GM23338 (cell line): ENCODE measurements at places on chromosomes 11 and 22. TPM values are rescaled to one million over a fixed set of nuclear protein-coding genes. Genes with fewer than 3 reads are reported as not detected.

DNA sequence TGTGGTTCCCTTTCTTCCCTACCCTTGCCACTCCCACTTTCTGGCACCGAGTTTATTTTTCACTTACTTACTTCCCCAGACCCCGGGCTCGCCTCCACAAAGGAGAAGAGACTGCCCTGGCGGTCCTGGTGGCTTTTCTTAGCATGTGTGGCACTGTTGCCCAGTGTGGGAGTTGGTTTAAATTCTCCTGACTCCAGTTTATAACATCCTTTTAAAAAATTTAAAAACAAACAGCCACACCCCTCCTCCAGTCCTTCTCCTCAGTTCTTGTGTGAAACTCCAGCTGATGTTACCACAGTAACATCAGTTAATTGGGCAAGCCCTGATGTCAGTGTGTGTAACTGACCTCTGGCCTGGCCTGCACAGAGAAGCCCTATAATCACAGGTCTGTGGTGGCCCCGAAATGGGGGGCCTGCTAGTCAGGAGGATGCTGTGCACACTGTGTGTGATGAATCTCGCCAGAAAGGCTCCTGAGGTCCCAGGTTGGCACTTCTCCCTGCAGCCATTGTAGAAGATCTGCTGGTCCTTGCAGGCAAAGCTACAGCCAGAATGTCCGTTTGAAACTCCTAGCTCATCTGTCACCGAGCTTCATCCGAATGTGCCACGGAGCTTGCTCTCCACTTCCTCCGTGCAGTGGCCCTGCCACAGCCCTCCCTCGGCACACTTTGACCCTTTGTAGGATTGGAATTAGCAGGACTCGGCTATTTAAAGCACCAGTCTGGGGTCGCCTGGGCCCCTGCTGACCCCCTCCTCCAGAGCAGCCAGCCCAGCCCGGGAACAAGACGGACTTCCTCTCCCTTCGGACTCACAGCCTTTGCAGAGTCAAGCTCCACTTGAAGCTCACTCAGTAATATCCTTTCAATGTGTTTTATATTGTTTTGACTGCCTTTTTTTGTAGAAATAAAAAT is 7.6 kb downstream of the YDJC start:
- DNase-seq, result no peak

NLRP10 gene
- 2.7 and 4.3 TPM in 2 replicates for total RNA-seq

DNA sequence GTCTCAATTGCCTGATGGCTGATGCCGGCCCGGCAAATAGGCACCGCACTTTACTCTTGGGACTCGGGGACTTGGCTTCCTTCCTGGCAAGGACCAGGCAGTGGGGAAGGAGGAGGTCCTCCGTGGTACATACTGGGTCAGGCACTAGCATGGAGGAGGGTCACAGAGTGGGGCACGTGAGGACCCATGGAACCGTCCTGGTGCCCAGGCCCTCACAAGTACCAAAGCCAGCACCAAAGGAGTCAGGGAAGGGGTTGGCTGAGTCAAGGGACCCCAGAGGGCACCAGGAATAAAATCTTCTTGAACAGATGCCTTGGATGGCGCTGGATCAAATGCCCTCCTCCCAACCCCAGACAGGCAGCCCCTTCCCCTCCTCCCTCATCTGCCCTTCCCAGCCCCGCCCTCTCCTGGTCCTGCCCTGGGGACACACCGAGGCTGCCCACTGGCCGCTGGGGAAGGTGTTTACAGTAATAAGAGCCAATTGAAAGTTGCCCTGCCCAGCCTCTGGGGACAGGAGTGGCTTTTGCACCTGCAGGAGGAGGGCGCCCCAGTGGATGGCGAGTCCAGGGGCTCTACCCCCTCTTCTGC is 5.6 kb upstream of the CARNS1 start:
- peak; percentile 94 for DNase-seq

GRCh38 chr11:103488579-103488978 is 379.4 kb downstream of the DYNC2H1 start:
- no peak for DNase-seq

DNA sequence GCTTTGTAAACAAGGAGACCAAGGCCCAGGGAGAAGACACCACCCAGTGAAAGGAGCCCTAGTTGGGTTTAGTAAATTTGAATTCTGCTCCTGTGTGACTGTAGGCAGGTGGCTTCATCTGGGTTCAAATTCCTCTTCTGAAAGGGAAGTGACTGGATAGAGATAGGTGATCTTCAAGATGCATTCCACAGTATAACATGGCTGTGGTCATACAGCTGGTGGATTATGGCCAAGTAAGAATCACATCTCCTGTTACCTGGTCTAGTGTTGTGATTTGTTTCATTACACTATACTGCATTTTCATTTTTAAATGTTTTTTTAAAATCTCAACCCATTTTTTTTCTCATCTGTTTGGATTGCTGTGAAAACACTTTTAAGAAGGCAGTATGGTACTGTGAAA is 58.0 kb upstream of the PICALM start:
- no peak for DNase-seq

GRCh38 chr22:44723801-44724200 is 21.8 kb downstream of the PRR5 start:
- no peak for DNase-seq

CAPN1 gene
- 271 and 277 TPM in 2 replicates for total RNA-seq

DNA sequence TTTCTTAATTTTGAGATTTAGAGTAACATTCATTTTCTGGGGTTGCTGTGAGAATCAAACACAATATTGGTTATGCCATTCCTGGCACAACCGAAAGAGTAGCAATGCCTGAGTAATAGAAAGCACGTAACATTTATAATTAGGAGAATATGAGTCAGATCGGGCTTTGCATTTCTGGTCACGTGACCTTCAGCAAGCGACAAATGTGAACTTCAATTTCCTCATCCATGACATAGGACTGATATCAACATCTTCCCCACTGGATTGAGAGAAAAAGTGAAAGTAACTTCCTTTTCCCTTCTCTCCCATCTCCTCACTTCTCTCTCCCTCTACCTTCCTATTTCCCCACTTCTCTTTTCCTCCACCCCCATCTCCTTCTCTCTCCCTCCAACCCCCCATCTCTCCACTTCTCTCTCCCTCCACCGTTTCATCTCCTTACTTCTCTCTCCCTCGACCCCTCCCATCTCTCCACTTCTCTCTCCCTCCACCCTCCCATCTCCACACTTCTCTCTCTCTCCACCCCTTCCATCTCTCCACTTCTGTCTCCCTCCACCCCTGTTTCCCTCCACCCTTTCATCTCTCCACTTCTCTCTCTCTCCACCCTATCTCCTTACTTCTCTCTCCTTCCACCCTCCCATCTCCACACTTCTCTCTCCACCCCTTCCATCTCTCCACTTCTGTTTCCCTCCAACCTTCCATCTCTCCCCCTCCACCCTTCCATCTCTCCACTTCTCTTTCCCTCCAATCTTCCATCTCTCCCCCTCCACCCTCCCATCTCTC is 33.5 kb upstream of the CAT start:
- DNase-seq, result no peak

- no peak for DNase-seq
Observed at GRCh38 chr22:27130906-27131305, 473.5 kb downstream of the MIAT start.

DNA sequence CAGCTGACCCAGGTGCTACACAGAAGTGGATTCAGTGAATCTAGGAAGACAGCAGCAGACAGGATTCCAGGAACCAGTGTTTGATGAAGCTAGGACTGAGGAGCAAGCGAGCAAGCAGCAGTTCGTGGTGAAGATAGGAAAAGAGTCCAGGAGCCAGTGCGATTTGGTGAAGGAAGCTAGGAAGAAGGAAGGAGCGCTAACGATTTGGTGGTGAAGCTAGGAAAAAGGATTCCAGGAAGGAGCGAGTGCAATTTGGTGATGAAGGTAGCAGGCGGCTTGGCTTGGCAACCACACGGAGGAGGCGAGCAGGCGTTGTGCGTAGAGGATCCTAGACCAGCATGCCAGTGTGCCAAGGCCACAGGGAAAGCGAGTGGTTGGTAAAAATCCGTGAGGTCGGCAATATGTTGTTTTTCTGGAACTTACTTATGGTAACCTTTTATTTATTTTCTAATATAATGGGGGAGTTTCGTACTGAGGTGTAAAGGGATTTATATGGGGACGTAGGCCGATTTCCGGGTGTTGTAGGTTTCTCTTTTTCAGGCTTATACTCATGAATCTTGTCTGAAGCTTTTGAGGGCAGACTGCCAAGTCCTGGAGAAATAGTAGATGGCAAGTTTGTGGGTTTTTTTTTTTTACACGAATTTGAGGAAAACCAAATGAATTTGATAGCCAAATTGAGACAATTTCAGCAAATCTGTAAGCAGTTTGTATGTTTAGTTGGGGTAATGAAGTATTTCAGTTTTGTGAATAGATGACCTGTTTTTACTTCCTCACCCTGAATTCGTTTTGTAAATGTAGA is 1.7 kb downstream of the MALAT1 start:
- no peak for DNase-seq

DNA sequence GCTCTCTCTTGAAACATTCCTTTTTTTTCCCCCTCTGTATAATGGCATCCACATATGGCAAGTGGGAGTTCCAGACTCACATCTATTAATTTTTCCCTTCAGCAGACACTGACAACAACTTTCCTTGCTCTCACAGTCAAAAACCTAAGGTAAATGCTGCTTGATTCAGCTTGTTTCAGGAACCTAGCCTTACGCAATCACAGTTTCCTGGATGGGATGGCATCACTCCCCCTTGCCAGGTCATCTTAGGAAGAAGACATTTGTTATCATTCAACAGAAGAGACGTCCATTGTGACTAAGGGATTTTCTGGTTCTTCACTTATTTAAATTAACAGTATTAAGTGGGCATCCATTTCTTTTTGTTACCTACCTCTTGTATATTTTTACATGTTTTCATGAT is 112.0 kb upstream of the PDGFD start:
- peak; percentile 31 for DNase-seq

GLB1L2 gene
- total RNA-seq, result 9.8 and 12.3 TPM in 2 replicates

SLC37A2 gene
- total RNA-seq, result 1.0 and 1.6 TPM in 2 replicates

GRCh38 chr11:108596701-108597100 is 3.1 kb upstream of the EXPH5 start:
- DNase-seq, result no peak

DNA sequence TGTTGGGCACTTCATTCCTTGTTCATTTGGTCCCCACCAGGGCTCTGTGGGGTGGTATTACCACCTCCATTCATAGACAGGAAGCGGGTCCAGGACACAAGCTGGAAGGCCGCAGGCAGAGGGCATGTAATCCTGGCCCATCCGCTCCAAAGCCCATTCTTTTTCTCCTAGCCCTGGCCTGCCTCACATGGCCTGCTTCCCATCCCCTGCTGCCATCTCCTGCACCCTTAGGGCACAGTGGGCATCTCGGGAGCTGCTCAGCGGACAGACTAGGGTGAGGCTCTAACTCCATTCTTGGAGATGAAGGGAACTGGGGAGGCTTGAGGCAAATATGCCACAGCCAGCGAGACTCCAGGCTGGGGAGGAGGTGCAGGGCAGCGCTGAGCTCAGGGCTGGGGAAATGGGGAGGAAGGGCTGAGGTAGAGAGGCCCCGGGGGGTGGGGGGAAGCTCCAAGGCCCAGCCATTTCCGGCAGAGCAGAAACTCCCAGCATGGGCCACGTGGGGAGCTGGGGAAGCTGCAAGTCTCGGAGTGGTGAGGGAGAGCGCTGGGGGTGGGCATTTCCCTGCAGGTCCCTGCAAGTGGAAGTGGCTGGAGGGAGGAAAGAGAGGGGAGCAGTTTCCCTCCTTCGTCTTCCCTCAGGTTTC is 14.3 kb upstream of the BCL9L start:
- DNase-seq, result peak; percentile 80

DNA sequence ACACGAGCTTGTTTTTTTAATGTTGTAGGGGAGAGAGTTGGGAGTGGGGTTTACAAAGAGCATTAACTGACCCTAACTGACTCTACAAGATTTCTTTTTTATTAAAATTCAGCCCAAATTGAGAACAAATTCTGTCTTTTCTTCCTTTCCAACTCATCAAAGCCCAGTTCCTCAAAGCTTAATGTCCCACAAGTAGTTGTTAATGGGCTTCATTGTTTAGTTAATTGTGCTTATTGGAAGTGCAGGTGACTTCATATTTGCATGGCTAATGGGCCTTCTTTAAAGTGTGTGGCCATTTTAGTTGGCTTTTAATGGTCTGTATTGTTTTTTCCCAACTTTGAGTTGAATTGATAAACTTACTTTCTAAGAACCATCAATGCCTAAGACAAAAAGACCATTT is 39.8 kb downstream of the MPPED2 start:
- DNase-seq, result peak; percentile 79

DNA sequence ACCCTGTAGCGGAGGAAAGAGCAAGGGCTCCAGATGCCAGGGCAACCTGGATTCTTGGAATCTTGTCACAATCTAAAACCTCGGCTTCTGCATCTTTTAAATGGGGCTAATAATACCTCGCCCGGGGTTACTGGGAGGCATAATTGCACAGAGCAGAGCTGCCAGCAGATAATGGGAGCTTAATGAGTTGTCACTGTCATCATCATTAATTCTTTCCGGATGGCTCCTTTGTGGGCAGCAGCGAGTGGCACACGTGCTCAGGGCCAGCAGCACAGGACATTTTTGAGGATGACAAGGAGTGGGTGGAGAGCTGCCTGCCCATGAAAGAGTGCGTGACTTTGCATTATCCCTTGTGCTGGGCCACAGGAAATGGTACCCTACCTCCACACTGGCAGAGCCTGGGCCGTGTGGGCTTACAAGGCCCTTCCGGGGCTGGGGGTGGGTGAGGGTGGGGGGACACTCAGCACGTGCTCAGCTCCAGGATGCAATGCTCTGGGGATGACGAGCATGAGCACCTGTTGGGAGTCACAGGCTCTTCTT is 5.7 kb downstream of the PDGFB start:
- DNase-seq, result no peak
